Fibroblast of villous mesenchyme (primary cell): ENCODE measurements at places on chromosomes 3 and 15. TPM values are rescaled to one million over a fixed set of nuclear protein-coding genes. Genes with fewer than 3 reads are reported as not detected.

GRCh38 chr15:99429681-99430081 lies 136.1 kb upstream of the MEF2A start:
- no peak for DNase-seq

DNA sequence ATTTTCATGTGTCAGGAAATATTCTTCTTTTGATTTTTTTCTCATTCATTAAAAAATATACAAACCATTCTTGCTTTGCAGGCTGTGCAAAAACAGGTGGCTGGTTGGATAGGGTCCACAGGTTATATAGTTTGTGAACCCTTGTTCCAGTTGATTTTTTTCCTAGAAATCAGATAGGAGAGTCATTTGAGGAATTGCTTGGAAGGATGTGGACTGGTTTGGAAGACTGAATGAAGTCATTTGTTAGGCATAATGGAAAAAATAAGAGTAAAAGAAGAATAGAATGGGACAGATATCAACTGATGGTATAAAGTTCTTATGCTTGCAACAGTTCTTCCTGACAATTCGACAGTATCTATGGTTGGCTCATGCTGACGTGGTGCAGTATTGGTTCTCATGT lies 189.4 kb downstream of the PTPRG start:
- no peak for DNase-seq

DNA sequence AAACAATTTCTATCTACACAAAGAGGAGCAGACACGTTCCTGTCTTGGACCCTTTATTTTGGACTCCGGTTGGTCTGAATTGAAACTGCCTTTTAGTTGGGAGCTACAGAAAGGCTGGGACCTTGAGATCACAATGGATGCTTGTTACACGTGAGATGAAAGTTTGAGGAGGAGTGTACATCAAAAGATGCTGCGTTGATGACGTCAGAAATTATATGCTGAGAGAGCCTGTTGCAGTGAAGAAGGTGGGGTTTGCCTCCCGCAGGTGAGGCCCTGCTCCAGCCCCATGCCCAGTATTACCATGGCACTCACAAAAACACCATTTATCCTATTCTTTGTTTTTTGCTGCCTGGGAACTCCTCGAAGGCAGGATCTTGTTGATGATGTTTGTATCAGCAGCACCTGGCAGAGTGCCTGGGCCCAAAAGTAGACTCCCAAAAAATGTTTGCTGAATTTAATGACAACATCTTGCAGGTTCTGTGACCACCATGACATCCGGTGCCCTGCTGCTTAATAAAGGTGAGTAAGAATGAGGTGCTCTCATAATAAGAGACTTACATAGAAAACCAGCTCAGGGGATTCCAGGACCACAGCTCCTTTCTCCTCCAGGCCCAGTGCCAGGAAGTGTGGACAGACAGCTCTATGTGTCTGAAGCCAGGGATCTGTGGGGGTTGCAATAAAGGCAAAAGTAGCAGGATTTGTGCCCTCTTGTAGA lies 136.1 kb upstream of the UBE2E1 start:
- no peak for DNase-seq

The CSPG4 gene
- total RNA-seq = 86.8 and 87.0 TPM in 2 replicates

The SCN5A gene
- total RNA-seq = 0.43 and 0.97 TPM in 2 replicates

The HRH1 gene
- total RNA-seq = 13.2 and 26.8 TPM in 2 replicates

- peak; percentile 80 for DNase-seq
Measured at GRCh38 chr3:140898340-140899180, 43.1 kb upstream of the SLC25A36 start.

- peak; percentile 69 for DNase-seq
Measured at GRCh38 chr15:38300395-38300794, 47.8 kb downstream of the SPRED1 start.

- DNase-seq = peak; percentile 96
Measured at GRCh38 chr15:94070356-94071295, 160.7 kb upstream of the MCTP2 start.

DNA sequence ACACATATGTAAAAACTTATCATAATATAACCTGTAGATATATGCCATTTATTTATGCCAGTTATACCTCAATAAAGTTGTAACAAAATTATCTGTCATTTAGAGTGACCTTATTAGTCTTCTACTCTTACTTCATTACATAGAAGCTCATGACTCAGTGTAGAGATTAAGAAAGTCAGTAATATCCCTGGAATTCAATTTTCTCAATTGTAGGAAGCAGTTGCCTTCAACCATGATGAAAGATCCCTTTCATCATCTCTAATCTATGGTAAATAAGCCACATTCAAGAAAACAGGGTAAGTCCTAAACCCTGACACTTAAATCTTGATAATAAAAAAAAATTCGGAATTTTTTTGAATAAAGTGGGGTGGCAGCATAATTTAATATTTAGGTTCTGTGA lies 216.5 kb upstream of the PEX5L start:
- no peak for DNase-seq

DNA sequence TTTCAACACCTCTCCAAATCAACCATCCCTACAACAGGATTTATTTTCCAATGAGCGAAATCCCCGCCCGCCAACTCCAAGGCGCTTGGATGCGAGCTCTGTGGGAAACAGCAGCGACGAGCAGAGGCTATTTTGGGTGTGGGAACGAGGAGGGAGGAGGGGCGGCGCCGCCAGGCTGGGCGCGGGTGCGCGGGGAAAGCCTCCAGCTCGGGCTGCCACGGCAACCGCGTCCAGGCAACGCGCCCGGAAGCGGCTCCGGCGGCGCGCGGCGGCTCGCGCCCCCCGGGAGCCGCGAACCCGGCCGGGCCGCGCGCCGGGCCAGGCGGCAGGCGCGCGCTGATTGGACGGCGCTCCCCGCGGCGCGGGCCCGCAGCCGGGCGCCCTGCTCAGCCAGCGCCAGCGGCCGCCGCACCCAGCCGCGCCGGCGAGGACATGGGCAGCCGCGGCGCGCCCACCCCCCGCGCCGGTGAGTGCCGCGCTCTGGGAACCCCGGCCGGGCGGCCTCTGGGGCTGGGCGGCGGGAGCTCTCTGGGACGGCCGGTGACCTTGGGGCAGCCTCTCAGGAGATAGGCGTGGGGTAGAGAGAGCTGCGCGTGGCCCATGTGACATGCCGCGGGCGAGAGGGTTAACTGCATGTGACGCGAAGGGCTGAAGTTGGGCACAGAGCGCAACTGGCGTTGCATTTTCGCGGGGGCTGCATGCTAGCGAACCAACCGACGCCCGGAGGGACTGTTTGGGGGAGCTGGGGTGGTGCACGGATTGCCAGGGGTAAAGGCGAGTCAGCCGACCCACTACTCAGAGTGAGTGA lies at the start of gene FAM81A:
TSS of gene FAM81A (plus strand) at position 370 of the 808 bp plus-strand sequence. CDS start 20,441 bp downstream, outside the sequence.
- DNase-seq = peak; percentile 78

- peak; percentile 50 for DNase-seq
Measured at GRCh38 chr3:49745986-49746385, 22.2 kb upstream of the GMPPB start.

The ADGRG7 gene
- not detected in 2 replicates for total RNA-seq

GRCh38 chr3:33629219-33629618 lies 88.8 kb downstream of the CLASP2 start:
- peak; percentile 21 for DNase-seq

DNA sequence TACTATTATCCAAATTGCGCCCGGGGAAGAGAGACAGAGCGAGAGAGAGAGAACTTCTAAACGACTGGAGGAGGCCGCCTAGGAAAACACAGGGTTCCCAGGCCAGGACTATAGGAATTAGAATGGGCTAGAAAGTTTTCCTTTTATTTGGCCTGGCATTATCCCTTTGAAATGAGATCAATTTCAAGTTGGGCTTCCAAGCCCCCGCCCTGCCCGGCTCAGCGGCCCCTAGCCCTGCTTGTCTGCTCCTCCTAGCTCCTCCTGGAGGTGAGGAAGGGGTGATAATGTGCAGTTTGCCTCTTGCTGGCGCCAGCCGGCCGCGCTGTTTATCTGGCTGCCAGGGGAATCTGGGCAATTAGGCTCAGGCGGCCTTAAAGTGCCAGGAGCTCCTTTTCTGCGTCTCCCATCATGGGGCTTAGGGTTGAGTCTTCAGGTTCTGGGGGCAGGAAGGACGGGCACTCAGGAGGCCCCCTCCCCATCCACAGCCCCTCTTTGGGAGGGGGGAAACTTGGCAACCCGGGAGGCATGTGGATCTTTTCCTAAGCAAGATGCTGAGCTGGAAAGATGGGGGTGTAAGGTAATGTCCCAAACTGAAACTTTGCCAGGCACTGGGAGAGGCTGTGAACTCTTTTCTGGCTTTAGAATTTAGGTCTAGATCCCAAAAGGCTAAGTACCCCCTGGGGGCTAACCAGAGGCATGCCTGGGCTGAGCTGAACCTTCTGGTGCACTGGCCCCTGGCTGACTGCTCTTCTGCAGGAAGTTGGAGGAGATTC lies 5.5 kb downstream of the SMAD6 start:
- peak; percentile 61 for DNase-seq

The CACNA2D2 gene
- total RNA-seq = not detected in 2 replicates

The TTC23 gene
- total RNA-seq = 20.9 and 28.5 TPM in 2 replicates

The UBE3A gene
- total RNA-seq = 71.2 and 96.7 TPM in 2 replicates

DNA sequence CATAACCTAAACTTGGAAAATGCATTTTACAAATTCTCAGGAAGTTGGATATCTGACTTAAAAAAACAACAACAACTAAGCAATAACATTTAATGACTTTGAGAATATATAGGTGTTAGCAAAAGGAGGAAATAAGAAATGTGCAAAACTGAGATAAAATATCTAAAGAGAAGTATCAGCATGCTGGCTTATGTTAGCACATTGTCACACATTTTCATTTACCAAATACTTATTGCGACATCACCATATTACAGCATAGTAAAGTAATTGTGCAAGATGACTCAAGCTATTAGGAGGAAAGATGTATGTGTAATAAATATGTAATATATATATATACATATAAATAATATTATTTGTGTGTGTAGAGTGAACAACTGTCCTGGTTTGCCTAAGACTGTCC lies 9.2 kb downstream of the PTX3 start:
- peak; percentile 90 for DNase-seq

The CCDC71 gene
- 22.9 and 24.2 TPM in 2 replicates for total RNA-seq

DNA sequence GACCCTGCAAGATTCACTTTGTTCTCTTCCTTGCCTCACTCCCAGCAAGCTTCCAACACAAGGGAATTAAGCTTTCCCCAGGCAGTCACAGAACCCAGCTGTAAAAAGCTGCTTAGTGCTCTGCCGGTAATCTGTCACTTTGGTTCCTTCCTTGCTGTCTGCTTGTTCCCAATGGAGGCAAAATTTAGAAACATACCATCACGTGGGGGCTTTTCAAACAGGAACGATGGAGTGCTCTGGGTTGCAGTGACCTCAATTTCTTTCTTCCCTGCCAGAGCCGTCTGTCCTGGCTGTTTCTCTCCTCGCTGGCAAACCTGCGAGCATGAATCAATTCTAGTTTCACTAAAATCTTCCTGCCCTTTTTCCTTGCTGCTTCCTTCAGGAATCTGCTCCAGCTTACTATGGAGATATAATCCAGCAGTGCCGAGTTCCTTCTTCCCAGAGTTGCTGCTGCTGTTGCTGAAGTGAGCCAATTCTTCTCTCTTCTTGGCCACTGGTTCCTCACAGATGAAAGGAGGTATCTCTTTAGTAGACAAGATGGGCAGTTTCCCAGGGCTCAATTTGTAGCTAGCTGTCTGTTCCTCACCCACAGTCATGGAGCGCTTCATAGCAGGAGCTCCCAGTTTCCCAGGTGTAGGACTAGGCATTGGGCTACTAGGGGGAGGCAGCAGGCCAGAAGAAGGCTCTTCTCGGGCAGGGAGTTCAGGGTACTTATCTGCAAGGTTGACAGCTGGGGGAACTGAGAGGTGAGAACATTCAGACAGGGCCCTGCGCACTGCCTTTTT lies 88.1 kb downstream of the DHX30 start:
- peak; percentile 29 for DNase-seq

DNA sequence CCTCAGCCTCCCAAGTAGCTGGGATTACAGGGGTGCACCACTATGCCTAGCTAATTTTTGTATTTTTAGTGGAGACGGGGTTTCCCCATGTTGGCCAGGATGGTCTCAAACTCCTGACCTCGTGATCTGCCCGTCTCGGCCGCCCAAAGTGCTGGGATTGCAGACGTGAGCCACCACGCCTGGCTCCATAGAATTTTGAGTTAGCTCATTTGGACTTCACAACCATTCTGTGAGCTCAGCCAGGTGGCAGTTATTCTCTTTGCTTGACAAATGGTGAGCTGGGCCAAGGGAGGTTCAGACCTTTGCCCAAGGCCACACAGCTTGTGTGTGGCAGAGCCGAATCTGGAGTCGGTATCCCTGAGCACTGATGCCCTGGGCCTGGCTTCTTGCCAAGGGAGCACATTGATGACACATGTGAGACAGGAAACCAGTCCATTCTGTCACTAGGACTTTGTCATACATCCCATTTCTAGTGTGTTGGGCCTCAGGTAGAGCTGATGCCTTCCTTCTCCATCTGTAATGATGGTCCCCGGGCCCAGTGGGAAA lies 17.6 kb downstream of the PODXL2 start:
- DNase-seq = no peak

DNA sequence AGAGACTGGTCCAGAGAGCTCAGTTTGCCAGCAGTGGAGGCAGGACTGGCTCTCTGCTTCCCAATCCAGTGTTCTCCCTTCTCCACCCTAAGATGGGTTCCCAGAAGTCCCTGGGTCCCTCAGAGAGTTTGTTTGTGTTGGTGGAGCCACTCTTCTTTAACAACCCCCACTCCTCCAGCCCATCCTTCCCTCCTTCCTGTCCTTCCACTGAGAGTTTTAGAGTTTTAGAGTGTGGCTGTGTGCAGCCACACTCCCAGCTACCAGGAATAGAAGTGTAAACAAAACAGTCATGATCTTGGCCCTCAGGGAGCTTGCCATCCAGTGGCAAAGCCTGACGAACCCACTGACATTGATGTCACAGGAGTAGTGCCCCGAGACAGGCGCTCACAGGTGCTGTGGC lies 12.5 kb upstream of the FBLN2 start:
- DNase-seq = no peak

The ALPK3 gene
- total RNA-seq = 0.86 and 1.3 TPM in 2 replicates

The AGTR1 gene
- total RNA-seq = 0.43 and 1.6 TPM in 2 replicates

The GOLGA6L10 gene
- total RNA-seq = 2.2 and 2.9 TPM in 2 replicates

The IMPG2 gene
- total RNA-seq = 0.32 and 0.43 TPM in 2 replicates

DNA sequence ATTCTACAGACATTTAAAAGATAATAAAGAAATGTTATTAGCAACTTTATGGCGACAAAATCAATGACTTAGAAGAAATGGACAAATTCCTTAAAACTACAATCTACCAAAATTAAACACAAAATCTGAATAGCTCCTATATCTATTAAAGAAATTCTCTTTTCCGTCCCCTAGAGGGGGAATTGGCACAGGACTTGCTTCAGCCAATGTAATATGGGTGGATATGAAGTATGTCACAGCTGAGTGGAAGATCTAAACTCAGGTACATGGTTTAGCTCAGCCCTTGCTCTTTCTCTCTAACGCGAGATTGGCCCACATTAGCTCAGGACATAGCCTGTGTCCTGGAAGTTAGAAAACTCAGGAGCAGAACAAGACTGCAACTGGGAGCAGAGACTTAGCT lies 79.3 kb downstream of the DNAH12 start:
- peak; percentile 4 for DNase-seq

- DNase-seq = peak; percentile 58
Measured at GRCh38 chr3:186287711-186288110, 74.3 kb downstream of the DGKG start.

The AMT gene
- total RNA-seq = 1.3 and 1.7 TPM in 2 replicates

The ZIC1 gene
- total RNA-seq = not detected in 2 replicates

The MYRIP gene
- total RNA-seq = not detected in 2 replicates

The KCNH8 gene
- total RNA-seq = not detected in 2 replicates
